ENCODE measurements at places on chromosomes 4 and X. TPM values are rescaled to one million over a fixed set of nuclear protein-coding genes. Genes with fewer than 3 reads are reported as not detected.
A peak's percentile ranks its signal among the peaks of the same experiment; 100 is the strongest.

The TRO gene
- 78.0 TPM for total RNA-seq

GRCh38 chrX:124475358-124475757 is 129.0 kb downstream of the SH2D1A start:
- no peak for DNase-seq

GRCh38 chrX:153909024-153909979 is 4.8 kb downstream of the AVPR2 start:
- DNase-seq = no peak

The ATP2B3 gene
- total RNA-seq = 0.57 TPM

The NLGN4X gene
- total RNA-seq = not detected

GRCh38 chrX:95248386-95248785 is 1436.3 kb upstream of the DIAPH2 start:
- no peak for DNase-seq

- no peak for DNase-seq
Measured at GRCh38 chr4:37635155-37635554, 51.0 kb downstream of the RELL1 start.

- DNase-seq = no peak
Measured at GRCh38 chrX:135391734-135392133, 30.0 kb upstream of the SMIM10L2A start.

DNA sequence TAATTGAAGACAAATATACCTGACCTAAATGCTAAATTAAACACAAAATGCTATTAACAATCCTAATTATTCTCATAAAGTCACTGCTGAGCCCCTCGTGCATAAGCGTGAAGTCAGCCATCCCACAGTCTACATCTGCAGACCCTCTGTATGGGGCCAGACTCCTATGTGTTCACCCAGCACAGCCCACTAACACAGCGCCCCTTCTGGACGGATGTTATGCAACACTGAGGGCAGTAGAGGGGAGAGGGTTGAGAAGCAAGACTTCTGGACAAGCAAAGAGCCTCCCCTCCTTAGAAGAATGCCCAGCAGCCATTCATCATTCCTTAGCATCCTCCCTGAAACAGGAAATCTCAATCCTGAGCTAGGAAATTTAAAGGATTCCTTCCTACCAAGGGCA is 7.9 kb downstream of the TRPC3 start:
- DNase-seq = no peak

The REELD1 gene
- total RNA-seq = not detected

GRCh38 chr4:28225689-28226353 is 1365.2 kb downstream of the STIM2 start:
- DNase-seq = no peak

GRCh38 chr4:141174457-141174856 is 41.2 kb upstream of the RNF150 start:
- DNase-seq = no peak

DNA sequence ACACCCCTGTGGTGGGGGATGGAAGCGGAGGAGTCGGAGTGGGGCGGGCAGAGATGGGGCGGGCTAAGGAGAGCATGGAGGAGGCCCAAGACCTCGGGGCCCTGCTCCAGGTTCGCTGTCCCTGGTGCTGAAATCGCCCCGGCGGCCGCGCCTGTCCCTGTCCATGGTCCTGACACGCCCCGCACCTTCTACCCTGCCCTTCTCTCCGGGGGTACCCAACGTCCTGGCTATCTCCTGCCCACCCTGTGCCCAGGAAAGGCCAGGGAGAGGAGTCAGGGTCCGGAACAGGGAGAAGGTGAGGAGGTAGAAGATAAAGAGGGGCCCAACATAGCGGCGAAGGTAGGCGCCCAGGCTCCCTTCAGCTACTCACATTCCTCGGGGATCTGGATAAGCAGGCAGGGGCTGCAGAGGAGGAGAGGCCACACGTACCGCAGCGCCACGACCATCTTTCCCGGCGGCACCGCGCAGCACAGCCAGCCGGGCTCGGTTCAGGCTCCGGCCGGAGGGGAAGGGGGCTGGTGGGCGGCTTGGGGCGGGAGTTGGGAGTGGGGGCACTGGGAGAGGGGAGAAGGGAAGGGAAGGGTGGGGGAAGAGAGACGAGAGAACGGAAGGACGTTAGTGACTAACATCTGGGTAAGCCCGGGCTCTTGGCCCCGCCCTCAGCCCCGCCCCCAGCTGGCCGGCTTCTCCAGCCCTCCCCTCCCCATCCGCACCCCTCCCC is 10.4 kb downstream of the L1CAM start:
- peak; percentile 31 for DNase-seq

DNA sequence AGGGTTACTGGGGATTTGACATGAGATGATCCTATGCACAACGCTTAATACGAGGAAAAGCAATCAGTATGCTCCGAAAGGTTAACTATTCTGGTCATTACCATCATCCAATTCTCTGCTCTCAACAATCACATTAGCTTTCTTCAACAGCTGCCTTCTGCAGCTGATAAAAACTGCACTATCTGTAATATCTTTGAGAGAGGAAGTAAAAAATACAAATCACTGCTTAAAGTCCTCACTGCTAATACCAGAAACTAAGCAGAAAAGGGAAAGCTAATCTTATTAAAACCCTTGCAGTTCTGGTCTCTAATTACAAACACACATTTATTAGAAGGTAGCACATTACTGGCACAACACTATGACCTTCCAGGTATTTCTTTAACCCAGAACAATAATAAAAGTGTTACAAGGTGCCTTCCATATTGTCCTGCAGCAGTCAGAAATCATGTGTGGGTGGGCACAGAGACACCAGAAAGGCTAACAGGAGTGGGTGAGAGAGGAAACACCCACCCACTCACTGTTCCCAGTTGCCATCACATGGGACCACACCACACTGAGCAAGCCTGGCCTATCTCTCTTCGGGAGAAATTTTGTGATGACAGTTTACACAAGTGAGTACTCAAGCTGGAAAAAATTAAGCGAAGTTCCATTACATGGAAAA is 71.0 kb downstream of the RELL1 start:
- no peak for DNase-seq

DNA sequence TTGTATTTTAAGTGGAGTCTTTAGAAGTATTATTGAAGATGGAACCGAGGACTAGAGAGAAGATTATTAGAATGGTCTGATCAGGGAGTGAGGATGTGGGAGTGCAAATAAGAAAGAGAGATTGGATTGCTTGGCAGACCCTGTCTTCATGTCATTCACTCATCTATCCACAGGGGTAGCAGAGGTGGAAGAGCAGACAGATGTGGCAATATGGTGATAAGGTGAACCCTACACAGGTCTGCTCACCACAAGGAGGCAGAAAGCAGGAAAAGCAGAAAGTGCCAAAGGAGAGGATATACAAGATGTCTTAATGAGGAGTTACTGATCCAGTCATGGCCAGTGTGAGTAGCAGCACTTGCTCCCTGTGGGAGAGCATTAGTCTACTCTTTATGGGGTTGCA is 129.4 kb downstream of the MAGEE2 start:
- no peak for DNase-seq

The ESX1 gene
- total RNA-seq = not detected

DNA sequence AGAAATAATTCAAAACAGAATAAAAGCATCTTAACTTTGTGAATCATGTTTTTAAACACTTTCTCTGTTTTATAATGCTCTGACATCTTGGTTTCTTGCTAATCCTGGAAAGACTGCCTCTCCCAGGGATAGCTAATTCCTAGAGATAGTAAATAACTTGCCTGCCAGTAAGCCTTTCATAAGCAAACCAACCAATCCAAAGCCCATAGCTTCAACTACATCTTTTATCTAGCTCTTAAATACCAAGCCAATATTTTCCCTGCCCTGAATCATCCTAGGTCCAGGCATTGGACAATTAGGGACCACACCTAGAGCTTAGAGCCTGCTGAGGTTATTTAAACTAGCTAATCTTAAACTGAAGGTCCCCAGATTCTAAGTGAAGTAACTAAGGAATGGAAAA is 223.7 kb upstream of the DIPK2B start:
- no peak for DNase-seq

The SPANXN4 gene
- total RNA-seq = not detected

The SLC10A4 gene
- total RNA-seq = not detected

DNA sequence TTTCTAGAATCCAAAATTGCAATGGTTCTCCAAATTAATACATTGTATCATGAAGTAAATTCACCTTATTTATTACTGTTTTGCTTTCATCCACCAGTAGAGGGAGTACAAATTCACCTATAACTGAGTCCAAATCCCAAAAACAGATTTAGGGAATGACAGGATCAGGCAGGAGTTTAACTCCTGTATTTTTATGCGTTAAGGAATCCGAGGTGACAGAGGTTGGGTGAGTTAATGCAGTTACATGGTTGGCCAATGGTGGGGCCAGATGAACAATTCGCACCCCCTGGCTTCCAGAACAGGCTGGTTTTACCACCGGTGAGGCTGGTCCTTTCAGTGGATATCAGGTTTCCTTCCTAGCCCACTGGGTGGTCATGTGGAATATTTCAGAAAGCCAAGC is 82.4 kb downstream of the MTNR1A start:
- DNase-seq = peak; percentile 52

GRCh38 chr4:54215379-54216077 is 13.6 kb upstream of the PDGFRA start:
- DNase-seq = no peak

DNA sequence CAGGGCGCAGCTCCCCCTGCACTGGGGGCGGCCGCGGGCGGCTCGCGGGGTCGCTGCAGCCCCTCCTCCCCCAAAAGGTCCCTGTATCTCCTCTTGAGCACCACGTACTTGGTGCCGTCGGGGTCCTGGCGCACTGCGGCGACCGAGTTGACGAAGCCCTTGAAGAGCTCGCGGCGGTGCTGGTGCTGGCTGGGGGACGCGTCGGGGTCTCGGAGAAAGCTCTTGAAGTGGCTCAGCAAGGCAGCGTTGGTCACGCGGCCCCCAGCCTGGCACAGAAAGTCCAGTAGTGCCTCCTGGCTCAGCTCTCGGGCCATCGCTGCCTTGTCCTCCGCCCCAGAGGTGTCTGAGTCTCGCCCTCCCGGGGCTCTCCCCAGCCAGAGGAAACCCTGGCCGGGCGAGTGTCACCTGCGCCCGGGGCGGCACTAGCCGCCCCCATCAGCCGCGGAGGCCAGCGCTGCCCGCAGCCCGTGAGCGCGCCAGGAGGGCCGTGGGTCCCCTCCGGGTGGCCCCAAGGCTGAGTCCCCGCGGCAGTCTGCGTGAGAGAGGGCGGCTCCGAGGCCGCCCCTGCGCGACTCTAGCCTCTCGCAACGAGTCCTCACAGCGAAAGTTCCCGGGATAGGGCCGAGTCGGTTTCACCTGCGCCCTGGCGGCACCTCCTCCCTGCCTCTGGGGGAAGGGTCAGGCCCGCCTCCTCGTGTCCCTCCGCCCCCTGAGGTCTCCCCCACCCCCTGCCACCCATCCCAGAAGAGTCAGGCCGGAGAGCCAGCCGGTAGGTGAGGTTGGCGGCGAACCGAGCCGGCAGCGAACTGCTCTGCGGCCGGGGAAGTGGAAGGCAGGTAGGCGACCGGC is at the start of gene SOWAHB:
Gene SOWAHB (minus strand): TSS at position 609 of the 849 bp plus-strand sequence. CDS start 295 bp downstream, at position 314.
- no peak for DNase-seq

The SH3TC1 gene
- 0.68 TPM for total RNA-seq

- DNase-seq = no peak
Measured at GRCh38 chr4:66071911-66072310, 401.6 kb upstream of the EPHA5 start.

DNA sequence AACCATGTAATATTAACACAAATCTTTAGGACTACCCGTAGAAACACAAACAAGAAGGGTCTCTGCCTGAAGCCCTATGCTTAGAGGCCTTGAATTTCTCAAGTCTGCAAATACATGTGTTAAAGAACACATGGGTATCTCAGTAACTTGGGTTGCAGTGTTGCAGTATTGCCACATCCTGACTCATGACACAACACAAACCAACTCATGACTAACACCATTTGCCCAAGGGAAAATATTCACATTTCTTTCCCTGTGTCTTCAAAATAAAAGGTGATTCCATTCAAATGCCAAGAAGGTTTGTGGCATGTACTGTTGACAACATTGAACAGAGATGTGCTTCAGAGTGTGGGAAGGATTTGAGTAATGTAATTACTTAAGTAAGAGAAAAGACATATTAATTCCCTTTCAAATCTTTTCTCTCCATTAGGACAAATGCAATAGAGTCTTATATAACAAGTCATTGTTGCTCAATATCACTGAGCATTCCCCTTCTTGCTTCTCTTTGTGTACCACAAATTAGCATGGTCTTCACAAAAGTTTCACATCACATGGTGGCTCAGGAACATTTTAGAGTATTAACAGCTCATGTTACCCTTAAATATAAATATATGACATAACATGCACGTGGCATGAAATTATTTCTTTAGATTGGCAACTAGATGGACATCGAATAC is 487.1 kb downstream of the STPG2 start:
- DNase-seq = peak; percentile 21

The XAGE1B gene
- not detected for total RNA-seq

The CDKL2 gene
- total RNA-seq = 0.59 TPM

DNA sequence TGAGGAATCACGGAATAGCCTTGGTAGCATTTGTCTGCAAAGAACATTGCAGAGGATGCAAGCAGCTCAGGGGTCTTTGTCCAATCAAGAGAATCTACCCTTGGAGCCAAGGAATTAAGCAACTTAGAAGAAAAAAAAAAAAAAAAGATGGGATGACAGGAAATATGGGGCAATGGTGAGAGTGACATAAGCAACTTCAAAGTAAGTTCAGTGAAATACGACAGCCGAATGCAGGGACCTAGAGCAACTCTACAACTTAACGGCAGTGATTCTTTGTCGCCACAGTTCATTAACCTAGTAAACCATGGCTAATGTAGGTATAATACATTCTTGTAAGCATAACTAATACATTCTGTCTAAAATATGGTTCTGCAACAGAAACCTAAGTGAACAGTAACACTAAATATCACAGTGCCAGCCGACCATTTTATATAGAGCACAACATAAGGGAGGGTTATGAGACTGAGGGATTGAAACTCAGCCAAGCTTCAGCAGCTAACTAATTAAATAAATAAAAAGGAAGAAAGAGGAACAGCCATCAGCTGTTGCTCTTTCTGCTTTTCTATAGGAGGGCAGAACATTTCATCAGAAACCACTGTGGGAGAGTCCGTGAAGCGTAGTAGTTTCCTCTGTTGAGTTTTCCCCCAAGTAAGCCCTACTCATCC is 74.7 kb downstream of the PPARGC1A start:
- no peak for DNase-seq

DNA sequence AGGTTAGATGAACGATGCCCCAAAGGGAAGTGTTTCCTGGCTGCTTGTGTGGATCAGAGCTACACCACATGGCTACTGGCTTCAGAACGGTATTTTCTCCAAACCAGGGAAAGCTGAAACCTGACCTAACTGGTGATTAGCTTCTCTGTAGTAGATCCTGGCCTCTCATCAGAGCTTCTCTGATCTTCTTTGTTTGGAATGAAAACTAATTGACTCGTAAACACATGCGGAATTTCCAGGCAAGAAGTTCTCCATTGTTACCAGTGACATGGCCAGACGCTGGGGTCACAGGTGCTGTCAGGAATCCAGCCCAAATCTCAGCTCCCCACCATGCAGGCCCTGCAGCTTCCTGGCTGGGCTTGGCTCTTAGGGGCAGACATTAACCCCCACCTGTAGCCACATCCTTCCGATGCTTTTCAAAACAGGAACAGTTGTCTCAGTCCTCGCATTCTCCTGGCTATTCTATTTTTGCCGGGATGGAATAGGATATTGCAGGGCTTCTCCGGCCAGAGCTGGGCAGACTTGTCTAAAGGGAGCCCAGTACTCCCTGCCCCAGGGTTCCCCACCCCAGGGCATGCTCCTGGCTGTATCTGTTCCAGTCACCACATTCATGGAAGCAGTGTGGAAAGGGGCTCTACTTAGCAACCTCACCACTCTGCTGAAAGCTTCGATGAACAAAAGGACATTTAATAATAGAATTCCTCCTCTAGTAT is 305.4 kb upstream of the F9 start:
- peak; percentile 69 for DNase-seq

Data from myocyte (in vitro differentiated cells).